Activated CD8-positive, alpha-beta memory T cell treated with anti-CD3 and anti-CD28 coated beads for 1 hour (primary cell): ENCODE measurements at places on chromosomes 11 and 22.

DNA sequence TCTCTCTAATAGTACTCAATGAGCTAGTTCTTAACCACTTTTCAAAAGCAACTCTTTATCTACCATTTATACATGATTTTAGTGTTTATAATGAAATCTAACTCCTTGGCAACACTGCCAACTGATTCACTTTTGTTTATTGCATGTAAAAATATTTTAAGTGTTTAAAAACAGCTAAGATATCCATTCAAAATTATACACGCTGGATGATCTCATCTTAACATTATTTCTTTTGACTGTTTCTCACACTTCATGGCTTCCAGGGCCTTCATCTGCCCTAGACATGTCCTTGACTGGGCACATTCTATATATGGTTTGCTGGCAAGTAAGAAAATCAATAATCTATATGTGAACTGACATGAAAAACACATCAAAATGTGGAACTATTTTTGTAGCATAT, 414.6 kb upstream of the LUZP2 start:
- DNase-seq = no peak

DNA sequence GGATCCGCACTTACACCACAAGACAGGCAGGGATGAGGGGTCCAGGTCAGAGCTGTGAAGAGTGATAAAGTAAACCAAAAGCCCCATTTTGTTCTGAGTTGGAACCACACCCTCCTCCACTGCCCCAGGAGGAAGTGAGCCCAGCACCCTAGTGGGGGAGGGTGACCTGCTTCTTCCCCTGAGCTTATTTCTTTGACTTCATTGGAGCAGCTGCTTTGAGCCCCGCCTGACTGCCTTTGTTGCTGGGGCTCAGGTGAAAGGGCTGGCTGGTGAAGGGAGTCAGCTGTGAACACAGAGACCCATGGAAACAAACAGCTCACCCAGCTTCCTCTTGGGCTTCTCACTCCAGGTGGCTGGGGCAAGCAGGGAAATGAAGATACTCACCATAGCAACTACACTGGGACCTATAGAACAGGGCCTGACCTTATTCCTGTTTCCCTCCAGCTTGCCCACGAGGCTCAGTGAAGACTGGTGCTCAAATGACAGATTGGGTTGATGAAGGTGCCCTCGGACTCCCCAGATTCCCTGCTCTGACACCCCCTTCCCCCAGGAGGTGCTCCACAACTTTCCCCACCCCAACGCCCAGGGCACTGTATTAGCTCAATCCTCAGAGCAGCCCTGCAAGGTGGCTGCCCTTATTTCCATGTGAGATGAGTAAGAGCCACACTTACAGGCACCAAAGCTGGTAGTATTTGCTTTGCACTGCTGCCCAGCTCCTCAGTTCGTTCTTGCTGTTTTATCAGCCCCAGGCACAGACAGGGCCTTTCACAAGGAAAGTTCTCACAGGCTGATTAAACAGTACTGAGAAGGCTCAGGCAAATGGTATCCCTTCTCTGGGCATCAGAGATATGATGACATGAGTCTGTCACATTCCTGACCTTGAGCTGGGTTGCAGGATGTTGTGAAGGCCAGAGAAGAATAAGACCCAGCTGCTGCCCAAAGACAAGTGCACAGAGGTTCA, 2.4 kb downstream of the UCP2 start:
- DNase-seq = peak; percentile 60

GRCh38 chr11:2666401-2666741, 33.4 kb downstream of the KCNQ1OT1 start:
- DNase-seq = no peak

- no peak for DNase-seq
Observed at GRCh38 chr11:67996622-67997474, 7.0 kb downstream of the UNC93B1 start.

DNA sequence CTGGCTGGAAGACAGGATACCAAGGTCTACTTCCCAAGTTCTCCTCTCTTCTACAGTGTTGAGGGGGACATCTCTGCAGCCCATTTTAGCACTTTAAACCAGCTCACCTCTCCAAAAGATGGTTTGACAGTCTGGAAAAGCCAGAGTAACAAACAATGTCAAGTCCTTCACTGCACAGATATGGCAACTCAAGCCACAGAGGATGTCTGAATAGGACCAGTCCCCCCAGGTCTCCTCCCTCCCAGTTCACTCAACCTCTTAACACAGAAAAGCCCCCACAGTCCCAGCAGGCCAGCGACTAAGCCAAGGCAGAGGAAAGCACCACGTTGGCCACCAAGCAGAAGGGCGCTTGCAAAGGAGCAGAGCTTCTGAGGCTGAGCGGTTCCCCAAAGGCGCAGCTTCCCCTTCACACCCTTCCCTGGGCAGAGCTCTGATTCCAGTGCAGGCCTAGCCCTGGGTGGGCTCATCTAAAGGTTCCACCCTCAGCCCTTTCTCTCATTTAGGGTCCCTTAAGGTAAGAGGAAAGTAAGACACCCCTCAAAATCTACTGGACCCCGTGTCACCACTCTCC, 62.7 kb downstream of the PAK1 start:
- peak; percentile 4 for DNase-seq

DNA sequence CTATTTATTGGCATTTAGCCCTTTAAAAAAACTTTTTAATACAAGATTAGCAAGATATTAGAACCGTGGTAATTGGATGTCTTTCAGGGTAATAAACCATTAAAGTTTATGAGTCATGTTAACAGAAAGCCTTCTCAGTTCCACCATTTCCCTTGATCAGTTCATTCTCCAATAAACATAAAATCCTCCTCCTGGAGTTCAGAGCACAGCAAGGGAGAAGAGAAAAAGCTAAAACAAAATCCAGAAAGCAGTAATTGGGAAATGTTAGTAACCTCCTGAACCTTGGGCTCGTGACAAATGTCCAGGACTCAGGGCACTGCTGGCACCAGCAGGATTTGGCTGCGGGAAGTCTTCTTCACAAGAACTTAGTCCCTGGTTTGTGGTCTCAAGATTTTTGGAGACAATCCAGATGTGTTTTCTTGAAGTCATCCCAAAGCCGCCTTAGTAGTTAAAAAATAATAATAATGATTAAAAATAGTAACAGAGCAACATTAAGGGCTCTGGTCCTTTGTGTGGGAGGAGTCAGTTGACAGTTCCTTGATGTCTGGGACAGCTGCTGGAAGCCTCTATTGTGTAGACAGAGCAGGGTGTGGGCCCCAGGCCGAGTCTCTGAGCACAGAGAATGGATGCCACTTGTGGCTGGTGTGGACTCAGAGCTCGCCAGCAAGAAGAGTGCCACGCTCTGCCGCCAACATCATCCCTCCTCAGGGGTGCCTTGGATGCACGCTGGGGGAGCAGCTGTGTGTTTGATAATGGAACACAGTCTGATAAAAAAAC, 43.4 kb upstream of the PITPNB start:
- DNase-seq = no peak

DNA sequence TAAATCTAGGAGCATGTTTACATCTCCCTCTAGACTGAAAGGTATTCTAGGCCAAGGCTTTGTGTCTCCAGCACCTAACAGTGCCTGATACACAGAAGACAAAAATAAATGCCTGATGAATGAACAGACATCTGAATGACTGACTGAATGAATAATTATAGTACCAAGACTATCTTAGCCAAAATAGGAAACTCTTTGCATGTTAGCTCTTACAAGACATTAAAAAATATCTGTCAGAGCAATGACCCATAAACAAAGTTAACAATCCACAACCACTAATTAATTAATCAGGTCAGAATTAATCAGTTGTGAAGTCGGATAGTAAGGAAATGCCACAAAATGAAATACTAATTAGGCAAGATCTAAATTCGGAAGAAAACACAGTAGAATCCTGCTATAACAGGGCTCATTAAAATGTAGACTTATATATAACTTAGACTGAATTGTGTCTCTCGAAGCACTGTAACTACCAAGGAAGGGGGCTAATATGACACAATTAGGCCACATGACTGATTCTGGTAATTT, 45.5 kb upstream of the POU2AF2 start:
- no peak for DNase-seq

- no peak for DNase-seq
Observed at GRCh38 chr11:23473782-23474181, 613.5 kb upstream of the CCDC179 start.

GRCh38 chr11:986270-986951, 50.1 kb downstream of the MUC6 start:
- DNase-seq = no peak

DNA sequence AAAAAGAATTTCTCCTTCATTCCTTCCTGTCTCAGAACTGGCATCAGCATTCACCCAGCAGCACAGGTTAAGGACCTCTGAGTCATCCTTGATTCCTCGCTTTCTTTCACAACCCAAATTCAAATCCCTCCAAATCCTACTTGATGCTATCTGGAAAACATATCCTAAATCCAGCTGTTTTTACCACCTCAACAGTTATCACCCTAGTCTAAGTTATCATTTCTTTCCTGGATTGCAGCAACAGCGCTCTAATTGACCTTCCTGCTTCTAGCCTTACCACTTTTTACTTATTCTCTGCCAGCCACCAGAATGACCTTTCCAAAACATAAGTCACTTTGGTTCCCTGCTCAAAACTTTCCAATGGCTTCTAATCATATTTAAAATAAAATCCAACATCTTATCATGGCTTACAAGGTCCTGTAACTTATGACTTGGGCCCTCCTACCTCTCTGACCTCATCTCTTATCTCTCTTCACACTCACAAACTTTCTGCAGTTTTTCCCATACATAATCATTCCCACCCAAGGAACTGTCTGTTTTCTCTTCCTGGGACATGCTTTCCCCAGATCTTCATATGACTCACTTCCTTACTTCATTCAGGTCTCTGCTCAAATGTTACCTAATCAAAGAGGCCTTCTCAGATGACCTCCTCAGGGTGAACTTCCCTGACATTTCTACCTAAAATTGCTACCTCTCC, 119.4 kb downstream of the TTC28 start:
- DNase-seq = no peak

GRCh38 chr11:76392870-76393269, 11.7 kb downstream of the GVQW3 start:
- no peak for DNase-seq

DNA sequence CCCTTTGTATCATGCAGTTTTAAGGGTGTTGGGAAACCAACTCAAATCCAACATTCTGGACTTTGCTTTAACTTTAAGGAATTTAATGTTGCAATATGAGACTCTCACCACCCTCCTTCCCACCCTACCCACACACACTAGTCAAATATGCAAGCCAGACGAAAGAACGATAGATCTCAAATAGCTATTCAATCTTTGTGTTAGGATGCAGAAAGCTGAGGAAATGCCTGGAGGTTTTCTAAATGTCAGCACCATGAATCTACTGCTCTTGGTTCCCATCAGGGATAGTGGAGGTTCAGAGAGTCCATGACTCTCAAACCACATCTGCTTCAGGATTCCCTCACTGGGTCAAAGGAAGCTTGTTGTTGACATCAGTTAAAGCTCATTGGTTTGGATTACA, 33.7 kb downstream of the EXPH5 start:
- no peak for DNase-seq

DNA sequence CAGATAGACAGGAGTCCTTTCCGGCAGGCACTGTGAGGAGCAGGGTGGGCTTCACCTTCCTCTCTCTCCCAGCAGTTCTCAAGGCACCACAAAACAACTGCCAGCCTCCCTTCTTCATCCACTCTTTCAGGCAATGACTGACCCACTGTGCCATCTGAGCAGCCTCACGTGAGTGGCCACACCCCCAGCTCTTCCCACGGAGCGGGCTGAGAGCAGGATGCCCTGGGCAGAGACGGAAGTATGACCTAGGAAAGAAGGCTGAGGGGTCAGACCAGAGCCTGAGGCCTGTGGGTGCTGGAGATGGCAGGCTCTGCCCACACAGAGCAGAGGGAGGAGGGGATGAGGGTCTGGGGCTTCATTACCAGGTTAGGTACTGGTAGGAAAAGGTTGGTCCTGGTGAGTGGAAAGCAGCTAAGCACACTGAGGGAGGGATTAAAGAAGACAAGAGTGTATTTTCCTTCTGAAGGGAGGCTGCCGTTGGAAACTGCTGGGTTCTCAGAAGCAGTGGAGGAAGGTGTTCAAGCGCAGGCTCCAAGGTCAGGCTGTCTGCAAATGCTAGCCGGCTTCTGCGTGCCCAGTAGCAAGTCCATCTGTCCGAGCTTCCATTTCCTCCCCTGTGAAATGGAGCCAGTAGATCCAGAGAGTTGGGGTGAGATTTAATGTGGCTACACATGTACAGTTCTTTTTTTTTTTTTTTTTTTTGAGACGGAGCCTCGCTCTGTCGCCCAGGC, 4.6 kb downstream of the NLRP6 start:
- DNase-seq = no peak

GRCh38 chr11:22713336-22713735, 46.9 kb downstream of the GAS2 start:
- DNase-seq = no peak

DNA sequence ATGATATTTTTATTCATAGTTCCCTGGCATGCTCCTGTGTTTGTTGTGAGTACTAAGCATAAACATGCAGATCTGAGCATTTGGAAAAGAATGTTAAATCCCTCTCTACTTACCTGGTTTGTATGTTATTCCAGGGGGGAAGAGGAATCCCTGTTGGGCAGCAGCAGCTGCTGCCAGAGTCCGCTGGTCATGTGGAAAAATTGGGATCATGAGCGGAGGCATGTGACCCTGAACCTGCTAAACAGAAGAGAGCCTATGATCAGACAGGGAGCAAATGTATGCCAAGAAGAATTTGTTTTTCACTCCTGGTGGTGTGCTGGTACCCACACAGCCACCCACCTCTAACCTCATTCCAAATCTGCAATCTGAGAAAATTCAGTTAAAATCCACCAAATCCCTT, 244.7 kb downstream of the SOX6 start:
- DNase-seq = no peak

DNA sequence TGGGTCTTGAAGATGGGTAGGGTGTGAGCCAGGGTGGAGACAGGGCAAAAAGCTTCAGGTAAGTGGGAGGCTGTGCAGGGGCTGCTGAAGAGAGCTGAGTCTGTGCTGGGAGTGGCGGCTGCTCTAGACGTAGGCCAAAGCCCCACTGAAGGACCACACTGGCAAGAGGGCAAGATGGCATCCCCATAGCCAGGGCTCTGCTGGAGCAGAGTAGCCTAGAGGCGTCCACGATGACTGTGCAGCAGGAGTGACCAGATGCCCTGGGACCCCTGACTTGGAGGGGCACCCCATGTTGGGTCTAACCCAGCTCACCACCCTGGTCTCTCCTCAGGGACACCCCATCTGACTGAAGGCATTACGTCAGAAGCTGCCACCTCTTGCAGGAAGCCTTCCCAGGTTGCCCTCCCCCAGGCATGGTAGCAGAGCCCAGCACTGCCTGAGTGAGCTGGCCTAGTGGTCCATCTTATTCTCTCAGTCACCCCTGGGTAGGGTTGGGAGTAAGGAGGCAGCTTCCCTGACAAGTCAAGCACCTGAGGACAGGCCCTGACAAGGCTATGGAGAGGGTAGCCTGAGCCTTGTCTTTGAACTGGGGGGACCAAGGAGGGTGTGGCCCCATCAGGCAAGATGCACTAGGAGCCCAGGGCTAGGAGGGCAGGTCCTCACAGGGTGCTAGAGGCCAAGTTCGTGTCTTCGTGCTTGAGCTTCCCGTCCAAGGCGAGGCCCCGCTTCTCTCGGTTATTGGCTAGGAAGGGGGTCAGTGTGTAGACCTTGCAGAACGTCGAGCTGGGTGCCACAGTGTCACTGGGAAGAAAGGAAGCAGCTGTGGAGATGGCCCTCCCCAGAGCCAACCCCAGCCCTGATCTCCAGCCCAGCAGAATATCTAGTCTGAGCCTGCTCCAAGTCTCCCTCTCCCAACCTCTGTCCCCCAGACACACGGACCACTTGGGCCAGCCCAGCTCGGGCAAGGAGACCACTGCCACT, 33.1 kb downstream of the TPBGL start:
- no peak for DNase-seq

GRCh38 chr11:100686476-100687053, 523 bp upstream of the ARHGAP42 start:
- no peak for DNase-seq

- DNase-seq = no peak
Observed at GRCh38 chr22:36467042-36467810, 14.2 kb downstream of the TXN2 start.

GRCh38 chr22:32706149-32706548, 95.4 kb upstream of the TIMP3 start:
- DNase-seq = no peak
